ENCODE measurements at places on chromosomes 3 and 15.

DNA sequence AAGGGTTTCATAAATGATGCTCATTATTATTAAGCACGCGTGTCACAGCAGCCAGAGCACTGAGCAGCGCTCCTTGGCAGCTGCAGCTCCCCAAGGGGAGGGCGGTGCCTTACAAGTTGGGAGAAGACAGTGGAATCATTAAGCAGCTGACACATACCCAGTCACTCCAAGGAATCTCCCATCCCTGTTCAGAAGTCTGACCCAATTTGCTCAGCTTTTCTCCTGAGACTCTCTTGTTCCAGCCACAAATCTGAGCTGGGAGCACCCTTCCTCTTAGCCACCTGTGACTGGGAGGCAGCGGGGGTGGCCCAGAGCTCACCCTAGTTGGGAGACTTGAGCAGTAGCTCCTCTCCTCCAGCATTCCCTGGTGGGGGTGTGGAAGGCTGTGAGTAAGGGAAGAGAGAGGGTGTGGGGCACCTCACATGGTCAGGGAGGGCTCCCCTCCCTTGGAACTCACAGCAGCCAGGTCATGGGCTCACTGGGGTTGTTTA, 64.3 kb downstream of the DUT start:
- DNase-seq: no peak

DNA sequence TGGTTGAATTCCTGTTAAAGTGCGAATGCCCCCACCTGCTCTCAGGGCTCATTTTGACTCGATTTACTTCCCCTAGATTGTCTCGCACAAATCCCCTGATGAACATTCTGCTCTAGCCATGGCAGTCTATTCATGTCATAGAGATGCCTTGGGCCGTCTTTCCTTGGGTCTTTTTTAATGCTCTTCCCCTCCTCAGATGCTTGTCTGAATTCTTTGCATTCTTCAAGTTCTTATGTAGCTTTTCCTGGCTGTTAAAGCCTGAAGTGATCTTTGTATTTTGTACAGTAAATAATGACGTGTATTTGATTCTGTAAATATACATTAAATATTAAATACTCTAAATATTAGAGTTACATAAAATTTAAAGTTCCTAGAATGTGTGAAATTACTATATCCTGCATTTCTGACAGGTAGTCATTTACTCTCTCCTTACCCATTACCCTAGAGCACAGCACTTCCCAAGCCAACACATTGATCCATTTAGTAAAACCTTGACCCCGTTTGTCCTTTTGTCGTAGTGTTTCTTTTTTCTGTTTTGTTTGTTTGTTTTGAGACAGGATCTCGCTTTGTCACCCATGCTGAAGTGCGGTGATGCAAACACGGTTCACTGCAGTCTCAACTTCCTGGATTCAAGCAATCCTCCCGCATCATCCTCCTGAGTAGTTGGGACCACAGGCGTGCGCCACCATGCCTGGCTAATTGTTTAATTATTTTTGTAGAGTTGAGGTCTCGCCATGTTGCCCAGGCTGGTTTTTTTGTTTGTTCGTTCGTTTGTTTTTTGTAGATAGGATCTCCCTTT, 47.9 kb downstream of the YEATS2 start:
- DNase-seq: peak; percentile 6

GRCh38 chr3:126344380-126345041, 12.7 kb downstream of the KLF15 start:
- DNase-seq: no peak

DNA sequence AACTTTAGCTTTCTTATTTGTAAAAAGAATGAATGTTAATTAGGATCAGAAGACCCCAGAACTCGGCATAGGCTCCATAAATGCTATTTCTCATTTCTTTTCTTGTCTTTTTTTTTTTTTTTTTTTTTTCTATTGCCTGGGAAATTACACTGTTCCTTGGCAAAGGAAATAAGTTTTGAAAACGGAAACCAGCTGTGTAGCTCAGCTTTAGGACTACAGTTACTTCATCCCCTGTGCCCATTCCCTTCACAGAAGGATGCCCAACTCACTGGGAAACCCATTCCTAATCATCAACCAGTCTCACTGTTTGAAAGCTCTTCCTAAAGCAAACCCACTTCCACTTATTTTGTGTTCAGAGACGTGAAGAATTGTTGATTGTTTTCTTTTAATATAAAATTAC, 254.0 kb upstream of the IL12A start:
- DNase-seq: no peak

- DNase-seq: no peak
These were observed 564.5 kb upstream of the ZNF717 start for GRCh38 chr3:76349715-76350480.
